NCI-H187 (cell line): ENCODE measurements at places on chromosomes 12 and 14.

- peak; percentile 22 for DNase-seq
Observed at GRCh38 chr14:104130974-104131651, 7.3 kb upstream of the KIF26A start.

- no peak for DNase-seq
Observed at GRCh38 chr14:61555056-61555838, 140.1 kb upstream of the HIF1A start.

GRCh38 chr12:115801871-115802270, 475.6 kb downstream of the MED13L start:
- DNase-seq, result no peak

GRCh38 chr12:13241833-13242488, 45.4 kb downstream of the EMP1 start:
- no peak for DNase-seq

GRCh38 chr14:101349108-101349507, 212.2 kb upstream of the DIO3 start:
- DNase-seq, result no peak

DNA sequence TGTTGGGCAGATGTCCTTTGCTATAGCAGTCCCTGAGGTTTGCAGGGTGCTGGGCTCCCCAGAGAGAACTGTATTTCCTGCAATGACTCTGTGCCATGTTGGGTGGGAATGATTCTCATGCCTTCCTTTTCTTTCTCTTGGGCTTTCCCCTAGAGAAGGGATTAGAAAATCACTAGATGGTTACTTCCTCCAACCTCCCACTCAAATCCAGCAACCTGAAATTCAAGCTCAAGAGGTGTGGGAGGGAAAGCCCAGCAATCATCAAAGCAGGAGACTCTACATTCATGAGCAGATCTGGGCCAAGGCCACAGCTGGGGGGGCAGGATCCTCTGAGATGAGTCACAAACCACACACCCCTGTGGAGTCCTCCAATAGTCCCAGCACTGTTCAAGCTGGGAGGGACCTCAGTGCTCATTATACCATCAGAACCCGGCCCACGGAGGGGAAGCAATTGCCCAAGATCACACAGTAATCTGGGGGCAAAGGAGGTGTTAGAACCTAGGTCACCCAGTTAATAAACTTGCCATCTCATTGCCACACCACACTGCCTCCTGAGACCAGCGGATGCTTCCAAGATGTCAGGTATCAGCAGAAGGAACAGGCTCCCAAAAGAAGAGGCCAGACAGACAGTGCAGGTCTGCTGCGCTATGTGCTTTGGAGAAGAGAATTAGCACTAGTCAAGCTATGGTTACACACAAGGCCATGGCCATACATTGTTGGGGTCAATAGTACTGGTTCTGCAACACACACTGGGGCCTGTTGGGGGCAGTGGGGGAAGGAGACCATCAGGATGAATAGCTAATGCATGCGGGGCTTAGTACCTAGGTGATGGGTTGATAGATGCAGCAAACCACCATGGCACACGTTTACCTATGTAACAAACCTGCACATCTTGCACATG, 65.7 kb downstream of the TTC9 start:
- DNase-seq, result no peak

DNA sequence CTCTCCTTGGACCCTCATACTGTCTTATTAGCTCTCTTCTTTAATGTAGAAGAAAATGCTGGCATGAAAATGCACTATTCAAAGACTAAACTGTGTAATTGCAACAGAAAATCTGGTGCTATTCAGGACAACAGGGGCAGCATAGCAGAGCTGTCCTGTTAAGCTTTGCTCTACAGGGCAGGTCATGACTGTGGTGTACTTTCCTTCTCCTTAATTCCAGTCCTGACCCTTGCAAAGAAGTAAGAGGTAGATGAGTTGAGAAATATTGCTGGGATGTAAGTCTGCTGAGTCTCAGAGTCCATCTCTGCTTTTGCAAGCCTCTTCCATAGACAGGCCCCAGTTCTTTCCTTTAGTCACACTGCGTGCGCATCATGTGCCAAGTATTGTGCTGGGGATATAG, 52.6 kb upstream of the STK38L start:
- DNase-seq, result no peak

GRCh38 chr14:63342371-63342770, 23.6 kb upstream of the GPHB5 start:
- DNase-seq, result peak; percentile 17

DNA sequence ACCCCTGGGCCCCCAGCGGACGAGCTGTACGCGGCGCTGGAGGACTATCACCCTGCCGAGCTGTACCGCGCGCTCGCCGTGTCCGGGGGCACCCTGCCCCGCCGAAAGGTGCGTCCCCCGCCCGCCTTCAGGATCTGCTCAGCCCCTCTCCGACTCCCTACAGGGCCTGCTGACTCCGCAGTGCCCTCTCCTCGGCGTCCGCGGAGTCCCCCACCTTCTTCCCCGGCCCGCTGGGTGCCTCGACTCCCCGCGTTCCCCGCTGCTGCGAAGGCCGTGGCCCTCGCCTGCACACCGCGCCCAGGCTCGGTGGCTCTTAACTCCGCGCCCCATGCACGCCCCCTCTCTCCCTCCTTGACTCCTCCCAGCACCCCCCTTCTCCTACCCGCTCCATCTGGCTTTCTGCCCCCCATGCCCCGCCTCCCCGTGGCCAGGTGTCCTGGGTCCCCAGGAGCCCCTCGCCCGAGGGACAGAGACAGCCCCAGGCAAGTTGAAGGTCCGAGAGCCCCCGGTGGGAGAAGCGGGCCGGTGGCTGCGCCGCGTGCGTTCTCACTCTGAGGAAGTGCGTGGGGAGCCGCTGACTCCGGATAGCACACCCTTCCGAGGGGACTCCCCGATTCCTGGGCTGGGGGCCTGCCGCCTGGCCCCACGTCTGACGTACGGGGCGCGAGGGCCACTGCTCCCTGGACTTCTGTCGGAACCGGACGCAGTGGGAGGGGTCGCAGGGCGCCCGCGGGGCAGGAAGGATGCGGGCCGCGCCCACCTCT, 594 bp downstream of the TAMALIN start:
- DNase-seq, result no peak

GRCh38 chr14:93772263-93772662, 16.0 kb downstream of the PRIMA1 start:
- DNase-seq, result no peak

DNA sequence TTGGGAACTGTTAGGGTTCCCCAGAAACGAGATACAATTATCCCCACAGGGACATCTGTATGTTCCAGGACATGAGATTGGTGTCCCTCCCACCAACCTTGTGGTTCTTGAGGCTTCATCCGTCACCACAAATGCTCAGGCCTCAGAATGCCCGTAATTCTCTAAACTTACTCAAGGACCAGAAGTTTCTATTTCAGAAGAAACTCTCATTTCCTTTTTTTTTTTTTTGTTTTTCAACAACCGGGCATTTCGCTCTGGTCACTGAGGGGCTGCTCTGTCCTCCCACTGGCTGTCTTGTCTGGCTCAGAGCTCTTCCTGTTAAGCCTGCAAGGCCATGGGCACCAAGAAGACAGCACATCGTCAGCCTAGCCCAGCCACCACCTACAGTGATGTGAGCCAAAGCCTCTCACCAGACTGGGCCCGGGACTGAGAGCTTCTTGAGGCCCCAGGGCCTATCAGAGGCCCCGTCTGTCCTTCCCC, 36.2 kb downstream of the VDR start:
- no peak for DNase-seq

DNA sequence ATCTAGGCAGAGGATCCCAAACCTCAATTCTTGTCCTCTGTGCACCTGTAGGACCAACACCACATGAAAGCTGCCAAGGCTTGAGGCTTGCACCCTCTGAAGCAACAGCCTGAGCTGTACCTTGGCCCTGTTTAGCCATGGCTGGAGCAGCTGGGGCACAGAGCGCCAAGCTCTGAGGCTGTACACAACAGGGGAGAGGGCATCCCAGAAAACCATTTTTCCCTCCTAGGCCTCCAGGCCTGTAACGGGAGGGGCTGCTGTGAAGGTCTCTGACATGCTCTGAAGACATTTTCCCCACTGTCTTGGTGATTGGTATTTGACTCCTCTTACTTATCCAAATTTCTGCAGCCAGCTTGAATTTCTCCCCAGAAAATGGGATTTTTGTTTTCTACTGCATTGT, 22.4 kb upstream of the PTPRO start:
- no peak for DNase-seq

- DNase-seq, result no peak
Observed at GRCh38 chr12:59895166-59895775, 299.4 kb downstream of the SLC16A7 start.

DNA sequence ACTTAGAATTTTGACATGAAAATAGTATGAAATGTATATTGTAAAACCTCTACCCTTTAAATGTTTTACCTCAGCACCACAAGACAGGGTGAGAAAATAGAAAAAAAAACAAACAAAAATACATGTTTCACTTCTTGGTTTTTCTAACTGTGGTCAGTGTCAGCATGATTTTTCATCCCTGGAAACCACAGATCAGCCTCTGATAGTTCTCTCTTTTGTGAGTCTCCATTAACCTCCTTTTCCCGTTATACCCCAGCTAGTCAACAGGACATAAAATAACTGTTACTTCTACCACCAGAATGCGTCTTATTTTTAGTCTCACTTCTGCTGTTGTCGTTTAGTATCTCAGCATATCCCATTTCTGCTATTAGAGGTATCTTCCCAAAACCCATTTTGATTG, 48.3 kb upstream of the KCNMB4 start:
- no peak for DNase-seq

- DNase-seq, result no peak
Observed at GRCh38 chr14:36647417-36647823, 14.2 kb upstream of the PAX9 start.

- DNase-seq, result no peak
Observed at GRCh38 chr12:98595243-98595988, 1.9 kb downstream of the SLC25A3 start.

DNA sequence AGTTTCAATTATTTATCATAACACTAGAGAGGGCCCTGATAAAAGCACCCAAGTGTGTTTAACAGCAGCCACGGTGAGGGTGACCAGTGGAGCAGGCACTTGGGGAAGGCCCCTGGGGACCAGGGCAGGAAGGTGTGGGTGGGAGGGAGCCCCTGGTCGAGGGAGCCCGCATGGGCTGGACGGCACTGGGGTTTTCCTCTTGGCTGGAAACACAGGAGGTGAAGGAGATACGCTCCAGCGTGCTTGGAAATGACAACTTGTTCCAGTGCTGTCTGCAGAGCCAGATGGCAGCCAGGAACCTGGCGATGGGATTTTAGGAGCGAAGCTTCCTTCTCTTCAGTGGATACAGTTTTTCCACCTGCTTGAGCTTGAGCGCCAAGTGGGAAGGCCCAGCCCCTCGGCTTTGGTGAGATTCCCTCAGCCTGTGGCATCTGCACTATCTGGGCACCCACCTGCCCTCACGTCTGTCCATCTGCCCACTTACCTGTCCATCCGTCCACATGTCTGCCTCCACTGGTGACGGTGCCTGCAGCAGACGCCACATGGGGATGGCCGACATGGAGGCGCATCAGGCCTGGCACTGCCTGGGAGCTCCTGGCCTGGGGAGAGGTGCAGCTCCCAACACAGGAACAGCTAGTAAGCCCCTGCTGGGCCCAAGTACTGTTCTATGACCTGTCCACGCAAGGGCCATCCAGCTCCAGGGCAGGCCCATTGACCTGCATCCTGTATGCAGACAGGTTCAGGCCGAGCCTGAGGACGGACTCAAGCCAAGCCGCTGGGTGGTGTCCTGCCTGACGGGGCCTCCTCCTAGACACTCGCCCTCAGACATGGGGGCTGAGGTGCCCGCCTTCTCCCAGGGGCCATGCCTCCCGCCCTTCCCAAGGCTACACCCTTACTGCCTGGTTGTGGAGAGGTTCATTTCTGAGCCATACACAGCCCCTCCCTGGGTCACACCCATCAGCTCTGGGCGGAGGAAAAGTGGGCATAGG, 192.2 kb upstream of the C14orf180 start:
- DNase-seq, result no peak

GRCh38 chr12:53057816-53058500, 8.1 kb downstream of the TNS2 start:
- no peak for DNase-seq

GRCh38 chr12:75341873-75342272, 7.4 kb downstream of the GLIPR1L1 start:
- no peak for DNase-seq

GRCh38 chr14:37035401-37035800, 137.0 kb downstream of the SLC25A21 start:
- no peak for DNase-seq

- no peak for DNase-seq
Observed at GRCh38 chr12:7016958-7017571, 1.2 kb downstream of the LPCAT3 start.

- DNase-seq, result no peak
Observed at GRCh38 chr12:39902821-39903220, 203.1 kb downstream of the SLC2A13 start.

- no peak for DNase-seq
Observed at GRCh38 chr12:87925021-87925420, 104.2 kb downstream of the C12orf50 start.

GRCh38 chr12:2895051-2895451, 4.4 kb downstream of the TULP3 start:
- no peak for DNase-seq

DNA sequence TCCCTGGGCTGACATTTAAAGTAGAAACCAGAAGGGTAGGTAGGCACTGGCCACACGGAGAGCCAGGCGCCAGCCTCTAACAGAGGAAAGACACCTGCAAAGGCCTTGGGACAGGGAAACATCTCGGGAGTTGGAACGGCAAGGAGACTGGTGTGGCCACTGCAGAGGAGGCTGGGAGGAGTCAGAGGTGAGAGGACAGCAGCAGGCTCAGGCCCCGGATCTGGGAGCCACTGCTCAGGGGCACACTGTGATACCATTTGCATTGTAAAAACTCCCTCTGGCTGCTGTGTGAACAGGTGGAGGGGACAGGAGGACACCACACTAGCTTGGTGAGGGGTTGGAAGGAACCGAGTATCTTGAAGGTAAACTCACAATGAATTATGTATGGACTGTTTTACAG, 2.7 kb downstream of the ANHX start:
- no peak for DNase-seq

- DNase-seq, result no peak
Observed at GRCh38 chr14:79569072-79569471, 642.2 kb downstream of the DIO2 start.

DNA sequence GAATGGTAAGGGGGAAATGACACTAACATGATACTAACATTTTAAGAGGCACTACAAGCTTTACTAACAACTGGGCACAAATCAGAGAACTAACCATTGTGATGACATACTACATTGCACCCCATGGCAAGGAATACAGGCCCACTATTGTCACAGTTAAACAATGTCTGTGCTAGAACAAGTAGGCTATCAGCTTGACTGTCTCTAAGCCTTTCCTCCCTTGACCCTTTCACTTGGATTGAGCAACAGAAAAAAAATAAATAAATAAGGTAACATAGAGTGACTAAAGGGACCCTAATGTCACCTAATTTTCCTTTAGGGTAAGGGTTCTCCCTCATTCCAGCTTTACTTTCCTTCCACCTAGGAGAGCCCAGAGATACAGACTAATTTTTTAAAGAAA, 4.4 kb downstream of the SLC38A2 start:
- DNase-seq, result no peak

DNA sequence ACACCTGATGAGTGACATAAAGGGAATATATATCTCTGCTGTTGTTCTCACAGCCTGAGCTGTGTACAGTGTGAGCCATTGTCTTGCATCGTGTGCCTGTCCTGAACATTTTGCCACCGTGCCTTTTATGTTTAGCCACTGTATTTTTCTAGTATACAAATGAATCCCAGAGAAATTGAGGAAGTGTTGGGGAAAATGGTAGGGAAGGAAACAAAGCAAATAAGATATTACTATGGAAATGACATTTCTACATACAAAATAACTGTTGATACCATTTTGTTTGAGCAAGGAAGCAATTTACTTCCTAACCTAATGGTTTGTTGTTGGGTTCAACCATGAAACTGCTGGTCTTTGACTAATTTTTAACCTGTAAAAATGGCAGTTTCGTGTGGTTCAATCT, 5.5 kb downstream of the PSMA6 start:
- DNase-seq, result no peak
